ENCODE measurements at places on chromosomes 12 and 14.
A peak's percentile ranks its signal among the peaks of the same experiment; 100 is the strongest.

DNA sequence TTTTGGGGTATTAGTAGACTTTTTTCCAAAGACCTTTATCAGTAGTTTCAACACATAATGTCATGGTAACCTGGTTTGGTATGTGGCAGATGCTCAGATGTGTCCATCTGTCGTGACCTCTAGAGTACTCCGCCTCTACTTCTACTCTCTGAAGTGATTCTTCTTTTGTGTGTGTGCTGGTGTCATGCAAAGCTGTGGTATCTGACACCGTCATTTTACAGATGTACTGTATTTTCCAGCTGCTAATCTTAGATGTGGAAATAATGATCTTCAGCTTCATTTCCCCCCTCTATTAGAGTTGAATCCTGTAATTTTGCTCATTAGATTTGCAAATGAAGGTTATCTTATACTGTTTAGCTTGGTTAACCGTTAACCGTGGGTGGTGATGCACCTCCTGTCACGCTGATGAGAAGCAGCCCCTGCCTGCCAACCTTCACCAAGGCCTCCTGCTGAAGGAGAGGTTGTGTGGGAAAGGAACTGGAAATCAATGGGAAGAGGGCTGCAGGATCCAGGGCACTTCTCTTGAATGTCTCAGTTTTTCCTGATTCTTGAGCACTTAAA is 222.4 kb upstream of the AMIGO2 start:
- peak; percentile 16 for DNase-seq

DNA sequence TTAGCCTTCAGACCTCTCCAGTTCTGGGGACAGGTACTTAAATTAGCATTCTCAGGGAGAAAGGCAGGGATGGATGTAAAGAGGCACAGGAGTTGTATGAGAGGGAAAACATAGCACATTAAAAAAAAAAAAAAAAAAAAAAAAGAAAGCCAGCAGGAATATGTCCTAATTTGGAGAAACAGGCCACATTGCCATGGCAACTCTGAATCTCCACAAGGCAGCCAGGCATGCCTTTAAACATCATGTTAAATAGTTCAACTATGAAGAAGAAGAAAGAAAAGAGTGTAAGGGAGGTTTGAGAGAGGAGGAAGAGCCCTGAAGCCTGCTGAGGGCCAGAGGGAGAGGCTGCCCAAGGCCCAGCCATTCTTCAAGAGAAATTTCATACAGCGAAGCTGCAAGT is 145.8 kb downstream of the GRIN2B start:
- DNase-seq: no peak

DNA sequence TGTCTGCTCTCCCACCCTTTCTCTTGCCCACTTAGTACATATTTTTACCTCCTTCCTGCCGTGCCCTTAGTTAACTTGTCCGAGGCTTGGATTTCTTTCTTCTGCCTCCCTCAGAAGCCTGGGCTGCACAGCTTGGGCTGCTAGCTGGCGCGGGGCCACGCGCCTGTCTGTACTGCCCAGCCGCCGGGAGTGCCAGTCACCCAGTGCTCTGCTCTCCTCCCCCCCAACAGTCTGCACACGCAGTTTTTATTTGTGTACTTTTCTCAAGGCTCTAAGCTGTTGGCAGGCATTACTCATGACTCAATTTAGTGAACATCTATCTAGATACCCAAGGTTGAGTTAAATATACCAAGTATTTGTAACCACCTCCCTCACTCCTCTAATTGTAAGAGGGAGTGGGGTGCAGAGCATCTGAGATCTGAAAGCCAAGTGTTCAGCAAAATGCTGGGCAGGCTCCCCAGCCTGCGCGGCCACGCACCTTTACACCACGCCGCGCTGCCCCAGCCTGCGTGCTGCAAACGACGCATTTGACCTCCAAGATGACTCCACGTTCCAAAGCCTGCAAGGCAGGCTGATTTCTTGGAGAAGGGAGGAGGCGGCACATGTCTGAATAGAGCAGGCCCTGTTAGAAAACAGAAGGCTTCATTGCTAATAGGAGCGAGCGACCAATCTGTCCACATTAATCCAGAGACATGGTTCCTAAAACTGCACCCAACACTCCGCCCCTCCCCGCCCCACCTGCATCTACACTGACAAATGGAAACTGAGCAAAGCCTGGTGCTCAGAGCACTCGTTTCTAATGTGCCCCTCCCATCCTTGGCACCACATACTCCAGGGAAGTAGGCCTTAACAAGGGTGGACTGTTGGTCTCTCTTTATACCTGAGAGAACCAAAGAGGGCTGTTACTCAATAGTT is 18.2 kb upstream of the CACNA2D4 start:
- DNase-seq: no peak

DNA sequence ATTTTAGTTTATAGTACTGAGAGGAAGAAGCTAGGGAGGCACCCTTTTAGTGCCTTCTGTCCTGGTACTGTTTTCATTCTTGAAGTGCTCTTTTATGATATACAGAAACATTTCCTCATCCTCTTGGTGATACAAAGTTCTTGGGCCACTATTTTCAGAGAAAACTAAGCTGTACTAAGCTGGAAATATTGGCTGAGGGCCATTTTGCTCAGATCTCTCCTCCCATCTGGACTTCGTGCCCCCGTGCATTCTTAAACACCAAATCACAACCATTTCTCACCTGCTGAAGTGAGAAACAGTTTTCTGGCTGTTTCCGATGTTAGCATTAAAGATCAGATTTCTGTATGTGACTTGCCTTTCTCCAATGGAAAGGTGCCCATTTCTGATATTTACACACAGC is 158.9 kb downstream of the FBXL14 start:
- DNase-seq: no peak

GRCh38 chr14:72315714-72316113 is 383.5 kb downstream of the RGS6 start:
- DNase-seq: no peak

GRCh38 chr12:26831951-26832821 is 808 bp downstream of the ITPR2 start:
- DNase-seq: peak; percentile 89

- DNase-seq: no peak
Observed at GRCh38 chr14:36952689-36953088, 219.7 kb downstream of the SLC25A21 start.

GRCh38 chr12:40502322-40502721 is 189.9 kb upstream of the CNTN1 start:
- DNase-seq: no peak

DNA sequence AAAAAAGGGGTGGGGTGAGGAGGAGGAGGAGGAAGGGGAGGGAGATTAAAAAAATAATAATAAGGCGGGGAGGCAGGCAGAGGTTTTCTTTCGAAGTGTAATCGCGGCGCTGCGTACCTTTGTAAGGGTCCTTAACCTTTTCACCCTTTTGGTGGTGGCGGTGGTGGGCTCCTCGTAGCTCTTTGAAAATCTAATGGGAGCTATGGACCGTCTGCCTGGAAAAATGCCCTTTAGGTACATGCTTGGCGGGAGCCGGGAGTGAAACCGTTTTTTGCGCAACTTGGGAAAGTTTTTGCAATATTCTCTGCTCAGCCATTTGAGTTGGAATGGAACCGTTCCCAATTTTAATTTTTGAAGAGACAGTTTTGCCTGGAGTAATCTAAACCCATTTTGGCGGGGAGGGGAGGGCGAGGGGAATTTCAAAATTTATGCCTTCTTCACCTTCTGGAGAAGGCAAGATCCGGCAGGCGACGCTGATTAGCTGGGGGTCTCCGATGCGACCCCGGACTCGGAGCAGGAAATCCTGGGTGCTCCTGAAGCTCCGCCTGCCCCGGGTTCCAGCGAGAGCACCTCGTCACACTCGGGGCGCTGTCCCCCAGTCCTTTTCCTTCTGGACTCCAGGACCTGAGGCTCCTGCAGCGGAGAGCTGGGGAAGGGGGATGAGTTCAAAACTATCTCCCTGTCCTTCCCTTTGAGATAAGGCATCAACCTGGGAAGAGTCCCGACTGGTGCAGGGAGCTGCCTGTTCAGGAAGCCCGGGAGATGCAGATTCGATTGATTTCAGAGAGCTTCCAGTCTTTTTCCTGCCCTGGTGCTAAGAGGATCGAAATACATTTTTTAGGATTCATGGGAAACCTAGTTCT is 74.6 kb upstream of the TBX5 start:
- no peak for DNase-seq

DNA sequence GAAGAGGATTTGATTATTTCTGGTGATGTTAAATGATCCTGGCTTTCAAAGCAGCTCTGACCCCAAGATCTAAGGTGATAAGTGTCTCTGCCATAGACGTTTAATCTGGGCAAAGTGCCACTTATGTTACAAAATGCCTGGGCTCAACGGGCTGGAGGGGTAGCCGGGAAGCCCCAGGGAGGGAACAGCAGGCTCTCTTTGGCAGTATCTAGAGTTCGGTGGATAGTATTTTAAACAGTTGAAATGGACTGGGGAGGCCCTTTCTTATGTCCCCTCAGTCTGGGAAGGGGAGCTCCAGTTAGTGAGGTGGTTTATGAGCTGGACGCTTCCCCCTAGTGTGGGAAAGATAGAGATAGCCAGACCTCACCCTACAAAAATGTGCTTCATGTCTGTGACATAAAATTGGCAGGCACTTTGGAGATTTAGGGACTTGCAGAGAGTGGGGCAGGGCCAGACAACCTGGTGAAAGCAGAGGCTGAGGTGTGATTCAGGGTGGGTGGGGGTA is 5.5 kb upstream of the HOXC11 start:
- no peak for DNase-seq

GRCh38 chr12:3578557-3578956 is 87.6 kb downstream of the PRMT8 start:
- DNase-seq: no peak

DNA sequence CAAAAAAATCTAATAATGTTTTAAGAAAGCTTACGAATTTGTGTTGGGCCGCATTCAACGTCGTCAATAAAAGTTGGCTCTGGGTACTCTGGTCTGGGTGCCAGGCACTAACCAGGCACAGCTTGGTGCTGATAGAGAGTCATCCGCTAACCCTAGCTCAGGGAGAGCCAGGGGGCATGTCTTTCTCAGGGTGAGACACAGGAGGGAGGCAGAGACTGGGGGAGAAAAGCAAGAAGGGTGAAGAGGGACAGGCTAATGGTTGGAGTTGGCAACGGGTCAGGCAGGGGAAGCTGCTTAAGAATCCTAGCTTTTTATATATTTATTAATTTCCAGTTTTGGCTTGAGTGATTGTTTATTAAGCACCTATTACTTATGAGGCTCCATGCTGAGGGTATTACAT is 105.0 kb downstream of the CMKLR1 start:
- no peak for DNase-seq

DNA sequence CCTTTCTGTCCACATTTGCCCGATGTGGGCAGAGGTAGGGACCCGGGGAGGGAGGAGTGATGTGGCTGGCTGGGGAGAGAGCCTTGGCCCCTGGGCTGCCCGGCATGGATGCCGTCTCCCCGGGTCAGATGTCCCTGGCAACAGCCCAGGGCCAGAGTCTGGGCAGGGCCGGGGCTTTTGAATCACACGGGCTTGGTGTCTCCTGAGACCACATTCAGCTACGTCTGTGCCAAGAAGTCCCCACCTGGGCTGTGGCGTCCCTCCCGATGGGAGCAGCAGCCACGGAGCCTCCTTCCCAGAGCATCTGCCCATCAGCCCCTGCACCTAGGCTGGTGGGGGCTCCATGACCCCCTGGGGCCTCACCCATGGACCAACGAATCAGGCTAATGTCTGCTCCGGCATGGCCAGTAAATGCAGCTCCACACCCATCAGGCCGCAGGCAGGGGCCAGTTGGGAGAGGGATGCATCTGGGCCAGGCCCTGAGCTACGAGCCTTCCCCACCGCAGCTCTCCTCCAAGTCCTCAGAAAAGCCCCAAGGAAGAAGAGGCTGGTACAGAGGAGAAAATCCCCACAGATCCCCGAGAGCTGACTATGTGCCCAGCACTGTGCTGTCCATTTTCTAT is 109.4 kb downstream of the RFLNA start:
- no peak for DNase-seq

- DNase-seq: peak; percentile 34
Observed at GRCh38 chr12:129819391-129819790, 84.4 kb downstream of the TMEM132D start.

All from ACHN (cell line).